ENCODE measurements at places on chromosomes 2 and 18.

DNA sequence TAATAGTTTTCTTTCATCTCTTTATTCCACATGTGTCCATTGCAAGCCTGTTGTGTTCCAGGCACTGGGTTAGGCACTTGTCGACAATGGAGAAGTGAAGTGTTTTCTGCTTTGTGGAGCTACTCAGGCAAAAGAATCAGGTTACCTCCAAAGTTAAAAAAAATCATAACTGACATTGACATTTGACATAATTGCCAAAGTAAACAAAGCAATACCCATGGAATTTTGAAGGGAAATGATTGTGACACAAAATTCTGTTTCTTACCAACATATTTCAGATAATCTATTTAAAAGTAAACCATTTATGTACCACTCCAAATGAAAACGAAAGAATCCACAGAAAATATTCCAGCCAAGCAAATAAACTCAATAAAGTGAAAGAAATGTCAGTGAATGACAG is 6.4 kb upstream of the TGFA start:
- H3K4me1 ChIP-seq: peaks cover 47% of the 10 kb centered on the region
- no peak overlapping the region for H3K4me3 ChIP-seq
- DNase-seq: no peak

GRCh38 chr2:48380989-48381625 is 148.8 kb upstream of the STON1 start:
- peaks cover 22% of the 10 kb centered on the region for H3K36me3 ChIP-seq
- no peak for DNase-seq
- H3K27me3 ChIP-seq: no peaks in the 10 kb centered on the region
- no peak overlapping the region for H3K27ac ChIP-seq
- no peaks in the 10 kb centered on the region for H3K4me1 ChIP-seq

GRCh38 chr18:68797871-68798270 is at the start of gene CCDC102B:
TSS of gene CCDC102B (plus strand) at chr18:68798080. CDS start at chr18:68836764, 38,684 bp downstream.
- no peaks in the 10 kb centered on the region for H3K36me3 ChIP-seq
- no peak within 1 kb of the TSS for H3K4me3 ChIP-seq
- DNase-seq: no peak
- H3K27ac ChIP-seq: no peak within 1 kb of the TSS
- no peaks in the 10 kb centered on the region for H3K27me3 ChIP-seq
- H3K4me1 ChIP-seq: no peaks in the 10 kb centered on the region

- H3K4me3 ChIP-seq: no peak overlapping the region
- peaks cover 12% of the 10 kb centered on the region for H3K36me3 ChIP-seq
- H3K27ac ChIP-seq: no peak overlapping the region
- peaks cover 78% of the 10 kb centered on the region for H3K4me1 ChIP-seq
- no peaks in the 10 kb centered on the region for H3K27me3 ChIP-seq
- no peak for DNase-seq
Measured at GRCh38 chr18:48776641-48777025, 174.1 kb downstream of the SMAD7 start.
